M059J (cell line): ENCODE measurements at places on chromosomes 11 and 22.

DNA sequence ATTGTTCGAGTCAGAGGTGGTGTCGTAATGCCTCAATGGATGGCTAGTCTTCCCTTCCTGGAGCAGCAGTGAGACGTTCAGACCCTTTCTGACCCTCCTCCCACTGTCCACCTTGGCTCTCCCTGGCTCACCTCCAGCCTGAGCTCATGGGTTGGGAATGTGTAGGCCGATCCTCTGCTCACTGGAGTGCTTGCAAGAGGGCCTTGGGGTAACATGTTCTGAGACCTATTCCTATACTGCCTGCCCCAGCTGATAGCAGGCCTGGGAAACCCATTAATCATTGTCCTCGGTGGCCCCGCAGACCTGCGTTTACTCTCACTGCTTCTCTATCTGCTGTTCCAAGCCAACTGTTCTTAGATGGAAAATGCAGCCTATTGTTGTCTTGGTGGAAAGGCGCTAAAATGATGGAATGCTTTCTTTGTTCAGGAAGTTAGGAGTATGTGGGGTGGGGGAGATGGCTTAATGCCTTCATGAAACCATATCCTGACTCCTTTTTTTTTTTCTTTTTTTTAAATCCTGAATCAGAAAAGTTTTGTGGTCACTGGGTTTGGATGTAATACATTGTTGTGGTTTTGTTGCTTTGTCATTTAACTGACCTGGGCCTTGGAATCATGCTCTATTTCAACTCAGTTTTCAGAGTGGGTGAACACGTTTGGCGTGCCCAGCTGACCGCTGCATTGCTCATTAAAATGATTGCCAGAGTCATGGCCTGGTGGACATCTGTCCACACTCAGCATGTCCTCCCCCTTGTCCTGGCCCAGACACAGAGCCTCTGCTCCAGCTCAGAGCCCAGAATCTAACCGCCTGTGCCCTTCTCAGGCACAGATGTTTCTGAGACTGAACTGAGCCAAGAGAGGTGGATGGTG, 72.5 kb downstream of the MICAL2 start:
- peak; percentile 99 for DNase-seq

DNA sequence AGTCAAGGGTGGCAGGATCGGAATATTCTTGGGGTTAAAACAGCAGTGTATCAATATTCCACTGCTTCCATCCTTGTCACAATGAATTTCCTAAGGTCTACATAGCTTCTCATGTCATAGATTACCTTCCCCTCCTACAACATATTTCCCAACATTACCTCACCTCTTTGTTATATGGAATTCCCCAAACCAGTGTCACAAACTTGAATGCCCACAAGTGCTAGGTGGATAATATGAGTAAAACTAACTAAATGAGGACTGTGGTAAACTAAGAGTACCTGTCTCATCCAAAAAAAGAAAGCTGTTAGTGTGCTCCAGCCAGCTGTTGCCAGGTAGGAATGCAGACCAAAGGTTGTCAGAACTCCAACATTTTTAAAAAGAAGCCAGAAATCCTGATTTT, 17.0 kb upstream of the NUCB2 start:
- DNase-seq = peak; percentile 13

- DNase-seq = no peak
Observed at GRCh38 chr11:10716543-10717259, 23.1 kb upstream of the IRAG1 start.

- no peak for DNase-seq
Observed at GRCh38 chr22:37420686-37421467, 6.4 kb downstream of the ELFN2 start.

DNA sequence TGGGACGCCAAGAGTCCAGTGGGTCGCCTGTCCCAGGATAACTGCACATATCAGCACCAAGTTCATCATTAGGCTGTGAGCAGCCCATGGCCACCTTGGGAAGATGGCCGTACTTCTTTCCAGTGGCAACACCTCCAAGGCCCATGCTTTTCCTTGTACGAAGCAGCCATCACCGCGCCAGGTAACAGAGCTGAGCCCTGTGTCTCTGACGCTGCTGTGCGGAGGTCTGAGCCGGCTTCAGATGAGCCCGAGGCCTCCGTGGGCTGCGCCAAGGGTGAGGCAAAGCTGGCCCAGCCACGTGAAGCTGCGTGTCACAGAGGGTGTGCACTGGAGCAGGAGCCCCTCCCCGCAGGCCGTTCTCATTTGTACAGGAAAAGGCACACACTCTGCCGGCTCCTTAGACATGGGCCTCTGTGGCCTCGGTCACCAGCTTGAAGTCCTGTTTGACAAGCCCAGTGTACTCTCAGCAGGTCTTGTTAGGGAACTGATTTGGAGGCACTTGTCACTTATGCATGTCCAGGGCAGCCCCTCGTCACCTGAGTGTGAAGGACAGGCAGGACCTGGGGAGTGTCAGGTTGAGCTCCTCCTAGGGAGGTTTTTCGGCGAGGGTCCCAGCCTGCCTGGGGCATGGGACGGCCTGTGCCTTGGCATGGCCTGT, 401.5 kb downstream of the TBC1D22A start:
- no peak for DNase-seq

- no peak for DNase-seq
Observed at GRCh38 chr11:116234989-116235568, 537.7 kb downstream of the BUD13 start.

- DNase-seq = no peak
Observed at GRCh38 chr11:121801781-121802180, 314.2 kb downstream of the BLID start.

DNA sequence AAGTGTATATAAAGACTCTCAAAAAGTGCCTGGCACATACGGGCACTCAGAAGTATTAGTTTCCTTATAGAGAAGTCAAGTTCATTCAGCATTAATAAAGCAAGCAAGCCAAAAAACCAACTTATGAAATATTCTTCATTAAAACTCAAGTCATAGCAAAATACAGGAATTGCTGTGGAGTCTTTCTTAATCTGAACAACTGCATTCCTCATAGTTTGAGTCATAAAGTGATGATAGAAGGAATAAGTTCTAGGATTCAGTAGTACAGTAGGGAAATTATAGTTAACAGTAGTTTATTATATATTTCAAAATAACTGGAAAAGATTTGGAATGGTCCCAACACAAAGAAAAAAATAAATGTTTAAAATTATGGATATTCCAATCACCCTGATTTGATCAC, 200.3 kb downstream of the C11orf91 start:
- no peak for DNase-seq

DNA sequence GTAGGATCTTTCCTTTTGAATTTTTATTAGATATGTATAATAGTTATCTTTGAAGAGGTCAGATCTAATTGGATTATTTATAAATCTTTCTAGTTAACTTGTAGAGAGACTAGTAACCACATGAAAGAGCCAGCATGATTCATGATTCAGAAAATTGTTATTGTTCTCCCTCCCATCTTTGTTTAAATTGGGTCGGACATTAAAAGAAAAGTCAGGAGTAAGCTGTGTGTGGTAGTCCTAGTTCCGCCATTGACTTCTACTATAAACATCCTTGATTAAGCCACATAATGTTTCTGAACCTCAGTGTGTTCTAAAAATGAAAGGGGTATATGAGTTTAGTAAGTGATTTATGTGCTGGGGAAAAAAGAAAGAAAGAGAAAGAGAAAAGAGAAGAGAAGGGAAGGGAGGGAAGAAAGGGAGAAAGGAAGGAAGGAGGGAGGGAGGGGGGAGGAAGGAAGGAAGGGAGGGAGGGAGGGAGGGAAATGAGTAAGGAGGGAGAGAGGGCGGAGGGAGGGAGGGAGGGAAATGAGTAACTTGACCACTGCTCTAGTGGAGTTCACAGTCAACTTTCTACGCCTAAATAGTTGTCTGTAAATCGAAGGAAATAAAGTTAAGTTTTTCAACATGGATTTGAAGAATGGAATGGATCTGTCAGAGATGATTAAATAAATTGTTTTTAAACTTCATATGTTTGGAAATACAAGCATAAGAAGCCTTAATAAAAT, 32.9 kb downstream of the SIK2 start:
- peak; percentile 81 for DNase-seq

DNA sequence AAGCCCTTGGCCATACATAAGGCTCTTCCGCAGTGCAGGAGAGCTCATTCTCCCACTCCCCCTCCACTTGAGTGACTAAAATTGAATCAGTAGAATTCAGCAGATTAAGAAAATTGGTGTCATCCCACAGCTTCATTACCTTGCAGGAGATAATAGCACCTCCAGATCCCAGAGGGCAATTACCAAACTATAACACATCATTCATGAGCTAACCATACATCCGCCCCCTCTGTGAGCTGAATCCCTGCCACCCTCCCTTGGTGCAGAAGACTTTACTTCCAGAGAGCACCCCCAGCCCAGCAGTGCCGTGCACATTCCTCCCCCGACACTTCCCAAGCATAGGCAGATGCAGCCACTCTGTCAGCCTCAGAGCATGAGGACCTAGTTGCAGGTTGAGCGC, 496.5 kb upstream of the B3GAT1 start:
- DNase-seq = no peak

- peak; percentile 93 for DNase-seq
Observed at GRCh38 chr11:75565221-75565814, 3.3 kb downstream of the SERPINH1 start.

- DNase-seq = no peak
Observed at GRCh38 chr22:37470087-37470445, 16.1 kb downstream of the MFNG start.

GRCh38 chr11:21501245-21501644, 691.6 kb upstream of the ANO5 start:
- DNase-seq = no peak

DNA sequence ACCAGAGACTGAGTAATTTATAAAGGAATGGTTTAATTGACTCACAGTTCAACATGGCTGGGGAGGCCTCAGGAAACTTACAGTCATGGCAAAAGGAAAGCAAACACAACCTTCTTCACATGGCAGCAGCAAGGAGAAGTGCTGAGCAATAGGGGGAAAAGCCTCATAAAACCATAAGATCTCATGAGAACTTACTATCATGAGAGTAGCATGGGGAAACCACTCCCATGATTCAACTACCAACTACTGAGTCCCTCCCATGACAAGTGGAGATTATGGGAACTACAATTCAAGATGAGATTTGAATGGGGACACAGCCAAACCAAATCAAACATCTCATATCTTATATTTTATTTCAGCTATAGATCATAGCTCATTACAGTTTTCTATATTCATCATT, 33.0 kb downstream of the GRIA4 start:
- DNase-seq = no peak

DNA sequence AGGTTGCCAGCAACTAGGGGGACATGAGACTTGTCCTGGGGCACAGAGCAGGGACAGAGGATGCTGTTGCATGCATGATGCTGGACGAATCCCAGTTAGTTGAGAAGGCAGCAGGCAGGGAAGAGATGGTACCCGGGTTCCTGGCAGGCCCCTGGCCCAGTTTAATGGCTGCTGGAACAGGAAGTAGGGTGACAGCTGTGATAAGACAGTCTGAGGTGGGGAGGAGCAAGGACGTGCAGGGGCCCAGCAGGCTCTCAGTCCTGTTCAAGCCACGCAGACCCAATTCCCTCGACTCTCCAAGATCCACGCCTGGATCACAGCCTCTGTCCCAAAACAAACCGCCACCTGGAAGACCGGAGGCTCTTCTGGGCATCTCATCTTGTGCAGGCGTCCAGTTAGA, 32.0 kb downstream of the LRRC10B start:
- no peak for DNase-seq

DNA sequence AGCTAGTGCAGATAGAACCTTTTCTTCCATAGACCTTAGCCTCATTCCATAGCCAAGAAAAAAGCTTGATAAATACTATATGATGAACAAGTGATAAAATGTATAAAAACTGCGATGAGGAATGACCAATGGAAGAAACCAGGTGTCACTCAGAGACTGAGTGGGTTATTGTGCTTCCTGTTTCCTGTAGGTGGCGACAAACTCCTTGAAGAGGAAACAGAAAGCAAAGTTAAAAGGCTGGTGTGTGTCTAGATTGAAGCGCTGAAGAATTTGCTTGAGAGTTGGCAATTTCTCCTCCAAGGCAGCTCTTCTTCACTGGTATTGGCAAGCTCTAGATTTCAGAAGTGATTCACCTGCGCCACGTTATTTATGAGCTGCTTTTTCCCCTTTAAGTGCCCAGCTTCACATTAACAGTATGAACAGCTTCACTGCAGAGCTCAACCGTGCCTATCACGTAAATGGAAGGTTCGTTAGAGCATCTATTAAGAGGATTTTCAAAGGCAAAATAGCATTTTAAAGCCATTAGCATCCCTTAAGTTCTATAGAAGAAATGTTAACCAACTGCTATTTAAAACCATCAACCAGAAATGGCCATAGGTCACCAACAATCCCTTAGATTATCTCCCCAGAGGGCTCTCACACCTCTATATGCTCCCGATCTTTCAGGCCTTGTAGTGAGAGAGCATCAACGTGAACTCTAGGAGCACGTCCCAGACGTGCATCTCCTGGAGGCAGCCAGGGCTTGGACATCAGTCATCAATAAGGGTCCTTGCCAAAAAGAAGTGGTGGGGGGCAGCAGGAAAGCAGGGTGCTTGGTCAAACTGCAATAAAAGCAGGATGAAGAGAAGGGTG, 179.4 kb downstream of the CADM1 start:
- peak; percentile 75 for DNase-seq

- DNase-seq = no peak
Observed at GRCh38 chr22:19657252-19658056, 56.8 kb upstream of the SEPTIN5 start.
